ENCODE measurements at places on chromosomes 5 and 9. TPM values are rescaled to one million over a fixed set of nuclear protein-coding genes. Genes with fewer than 3 reads are reported as not detected.

DNA sequence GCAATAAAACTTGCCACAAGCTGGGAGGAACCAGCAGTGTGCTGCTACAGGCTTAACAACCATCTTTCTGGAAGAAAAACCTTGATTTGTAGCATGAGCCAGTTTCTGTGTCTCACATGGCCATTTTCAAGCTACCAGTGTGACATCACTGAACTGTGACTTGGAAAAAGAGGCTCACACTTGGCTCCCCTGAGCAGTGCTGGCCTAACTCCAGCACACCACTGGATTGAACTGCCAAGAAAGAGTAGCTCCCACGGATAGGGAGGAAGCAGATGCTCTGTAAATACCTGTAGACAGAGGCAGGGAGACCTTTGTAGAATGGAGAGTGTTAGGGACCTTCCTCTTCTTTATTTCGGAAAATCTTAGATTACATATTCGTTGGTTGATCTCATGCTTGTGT, 197.9 kb downstream of the SH3GL2 start:
- no peaks in the 10 kb centered on the region for H3K27me3 ChIP-seq
- no peaks in the 10 kb centered on the region for H3K4me1 ChIP-seq
- no peak overlapping the region for H3K27ac ChIP-seq
- no peak overlapping the region for H3K4me3 ChIP-seq
- DNase-seq = no peak
- no peaks in the 10 kb centered on the region for H3K36me3 ChIP-seq

The LCP2 gene
- 12.4 TPM for total RNA-seq

DNA sequence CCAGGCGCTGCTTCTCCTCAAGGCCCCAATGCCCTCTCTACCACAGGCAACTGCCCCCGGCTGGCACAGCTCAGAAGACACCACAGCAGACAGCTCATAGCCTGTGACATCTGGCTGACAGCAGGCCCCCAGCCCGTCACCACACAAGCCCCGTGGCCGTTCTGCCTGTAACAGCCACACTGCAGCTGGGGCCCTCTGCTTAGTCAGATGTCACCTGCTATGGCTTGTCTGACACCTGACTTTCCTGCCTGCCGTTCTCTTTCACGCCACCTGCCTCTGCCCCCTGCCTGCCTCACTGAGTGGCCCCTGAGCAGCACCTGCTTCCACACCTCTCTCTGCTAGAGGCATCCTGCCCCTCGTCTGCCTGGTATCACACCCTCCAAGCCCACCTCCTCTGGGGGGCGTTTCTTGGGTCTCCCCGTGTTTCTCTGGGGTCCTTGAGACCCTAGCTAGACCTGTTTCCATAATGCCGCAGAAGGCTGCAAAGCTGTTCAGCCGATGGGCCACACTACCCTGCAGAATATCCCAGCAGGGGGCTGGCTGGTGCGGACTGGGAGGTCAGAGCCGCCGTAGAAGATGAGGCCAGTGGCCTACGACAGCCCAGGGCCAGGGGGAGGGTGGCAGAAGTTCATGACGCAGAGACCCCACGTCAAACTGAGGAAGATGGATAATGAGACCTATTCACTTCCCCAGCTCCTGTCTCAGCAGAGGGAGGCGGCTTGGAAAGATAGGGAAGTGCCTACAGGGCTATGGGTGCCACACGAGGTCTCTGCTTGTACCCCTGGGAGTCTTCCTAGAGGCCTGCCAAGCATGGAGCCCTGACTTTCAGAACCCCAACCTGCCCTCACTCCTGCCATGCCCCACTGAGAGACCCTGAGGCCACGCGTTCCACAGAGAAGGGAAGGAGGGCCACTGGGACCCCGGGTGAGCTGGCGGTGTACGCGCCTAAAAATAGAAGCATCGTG, 95.1 kb downstream of the ZNF354C start:
- no peaks in the 10 kb centered on the region for H3K4me1 ChIP-seq
- H3K36me3 ChIP-seq = no peaks in the 10 kb centered on the region
- no peak for DNase-seq
- no peak overlapping the region for H3K27ac ChIP-seq
- no peak overlapping the region for H3K4me3 ChIP-seq
- H3K27me3 ChIP-seq = no peaks in the 10 kb centered on the region

The SLC34A3 gene
- total RNA-seq = 0.38 TPM

- no peaks in the 10 kb centered on the region for H3K36me3 ChIP-seq
- no peaks in the 10 kb centered on the region for H3K27me3 ChIP-seq
- no peak for DNase-seq
- H3K4me1 ChIP-seq = peaks cover 42% of the 10 kb centered on the region
- H3K27ac ChIP-seq = peak within 1 kb of the TSS; percentile 96
Measured at GRCh38 chr5:78648359-78649210, at the start of gene LHFPL2. Gene LHFPL2, minus strand, starts transcription at chr5:78648772. Its CDS starts 138,559 bp downstream, at chr5:78510213.

GRCh38 chr9:70315389-70315788, 56.6 kb downstream of the SMC5 start:
- no peak for DNase-seq
- no peaks in the 10 kb centered on the region for H3K4me1 ChIP-seq
- H3K27me3 ChIP-seq = no peaks in the 10 kb centered on the region
- H3K36me3 ChIP-seq = peaks cover 100% of the 10 kb centered on the region
- no peak overlapping the region for H3K27ac ChIP-seq

- H3K27me3 ChIP-seq = no peaks in the 10 kb centered on the region
- DNase-seq = no peak
- H3K4me3 ChIP-seq = no peak overlapping the region
- H3K27ac ChIP-seq = no peak overlapping the region
Measured at GRCh38 chr5:6576861-6577501, 55.9 kb downstream of the NSUN2 start.

The ROR2 gene
- 6.0 TPM for total RNA-seq

The MSX2 gene
- 1.6 TPM for total RNA-seq

DNA sequence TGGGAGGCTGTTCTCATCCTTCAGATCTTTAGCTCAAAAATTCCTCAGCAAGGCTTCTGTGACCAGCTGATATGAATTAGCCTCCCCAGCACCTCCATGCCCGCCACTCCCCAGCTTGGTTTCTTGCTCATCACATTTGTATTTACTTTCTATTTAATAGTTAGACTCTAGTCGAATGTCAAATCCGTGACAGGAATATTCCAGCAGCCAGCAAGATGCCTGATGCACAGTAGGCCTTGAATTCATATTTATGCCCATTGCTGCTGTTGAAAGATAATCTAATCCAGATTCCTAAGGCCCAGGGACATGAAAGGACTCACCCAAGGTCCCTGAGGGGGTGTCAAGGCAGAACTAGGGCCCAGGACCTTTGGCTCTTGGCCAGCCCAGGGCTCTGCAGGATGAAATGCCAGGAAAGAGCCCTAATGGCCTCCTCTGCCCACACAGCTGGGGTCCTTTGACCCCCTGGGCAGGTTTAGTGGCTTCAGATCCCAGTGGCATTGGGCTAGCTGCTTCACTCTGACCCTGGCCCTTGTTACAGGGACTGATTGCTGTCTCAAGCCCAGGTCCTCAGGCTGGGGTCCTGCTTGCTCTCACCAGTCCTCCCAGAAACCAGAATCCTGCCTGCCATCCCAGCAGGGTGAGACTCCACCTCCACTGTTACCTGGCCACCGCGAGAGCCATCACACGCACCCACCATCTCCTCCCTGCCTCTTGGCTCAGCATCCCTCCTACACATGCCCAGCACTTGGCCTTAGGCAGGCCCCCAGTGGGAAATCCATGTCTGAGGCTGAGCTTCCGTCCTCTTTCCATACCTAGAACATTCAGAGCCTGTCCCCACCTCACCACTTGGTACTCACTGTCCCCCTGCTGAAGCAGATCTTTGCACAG, 7.3 kb downstream of the CSF1R start:
- H3K36me3 ChIP-seq = no peaks in the 10 kb centered on the region
- no peak overlapping the region for H3K4me3 ChIP-seq
- H3K27me3 ChIP-seq = no peaks in the 10 kb centered on the region
- H3K27ac ChIP-seq = no peak overlapping the region

- no peaks in the 10 kb centered on the region for H3K4me1 ChIP-seq
- H3K27me3 ChIP-seq = no peaks in the 10 kb centered on the region
- H3K27ac ChIP-seq = no peak overlapping the region
- no peak for DNase-seq
- no peak overlapping the region for H3K4me3 ChIP-seq
- no peaks in the 10 kb centered on the region for H3K36me3 ChIP-seq
Measured at GRCh38 chr5:174078416-174078815, 32.9 kb downstream of the NSG2 start.

The PCDHB2 gene
- 1.1 TPM for total RNA-seq

The SMIM32 gene
- not detected for total RNA-seq

DNA sequence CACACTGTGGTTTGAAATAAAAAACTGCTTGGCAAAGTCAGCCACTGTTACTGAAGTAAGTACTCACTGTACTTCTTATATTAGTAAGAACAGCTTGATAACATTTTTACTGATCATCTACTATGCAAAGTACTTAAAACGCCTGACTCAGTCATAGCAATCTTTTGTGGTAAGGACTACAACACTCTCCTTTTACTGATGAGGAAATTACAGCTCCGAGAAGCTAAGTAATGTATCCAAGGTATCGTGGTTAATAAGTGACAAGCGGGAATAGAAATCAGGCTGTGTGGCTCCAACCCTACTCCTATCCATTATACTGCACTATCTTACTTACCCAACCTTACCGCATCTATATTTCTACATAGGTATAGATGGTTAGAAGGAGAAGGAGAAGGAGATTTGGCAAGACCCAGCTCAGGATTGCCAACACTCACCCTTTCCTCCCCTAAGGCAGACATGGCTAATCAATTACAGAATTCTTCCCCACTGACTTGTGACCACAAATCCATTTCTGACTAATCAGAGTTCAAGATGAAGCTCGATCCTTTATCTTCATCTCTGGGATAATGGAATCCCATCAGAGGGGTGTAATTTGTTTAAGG, 281.4 kb downstream of the SPOCK1 start:
- H3K27me3 ChIP-seq = no peaks in the 10 kb centered on the region
- H3K27ac ChIP-seq = no peak overlapping the region
- no peak for DNase-seq
- H3K4me1 ChIP-seq = peaks cover 11% of the 10 kb centered on the region
- H3K36me3 ChIP-seq = no peaks in the 10 kb centered on the region

DNA sequence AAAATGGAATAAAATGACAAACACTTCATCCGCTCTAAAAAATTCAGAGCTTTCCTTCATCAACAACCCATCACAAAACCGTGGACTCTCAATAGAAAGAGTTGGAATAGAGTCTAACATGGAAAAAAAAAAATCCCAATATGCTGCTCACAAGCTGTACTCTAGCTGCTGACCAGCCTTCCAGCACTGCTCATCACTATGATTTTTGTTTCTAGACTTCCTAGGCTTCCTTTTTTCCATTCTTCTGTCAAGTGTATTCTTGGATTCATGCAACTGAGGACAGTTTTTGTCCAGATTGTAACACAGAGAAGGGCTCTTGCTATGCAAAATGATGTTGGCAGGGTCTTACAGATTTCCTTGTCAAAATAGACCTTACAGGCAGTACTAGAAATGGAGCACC, 34.5 kb downstream of the RFK start:
- no peak overlapping the region for H3K4me3 ChIP-seq
- no peaks in the 10 kb centered on the region for H3K36me3 ChIP-seq
- H3K4me1 ChIP-seq = peaks cover 7% of the 10 kb centered on the region
- no peaks in the 10 kb centered on the region for H3K27me3 ChIP-seq
